ENCODE measurements at places on chromosomes 13 and 19.
A peak's percentile ranks its signal among the peaks of the same experiment; 100 is the strongest.

DNA sequence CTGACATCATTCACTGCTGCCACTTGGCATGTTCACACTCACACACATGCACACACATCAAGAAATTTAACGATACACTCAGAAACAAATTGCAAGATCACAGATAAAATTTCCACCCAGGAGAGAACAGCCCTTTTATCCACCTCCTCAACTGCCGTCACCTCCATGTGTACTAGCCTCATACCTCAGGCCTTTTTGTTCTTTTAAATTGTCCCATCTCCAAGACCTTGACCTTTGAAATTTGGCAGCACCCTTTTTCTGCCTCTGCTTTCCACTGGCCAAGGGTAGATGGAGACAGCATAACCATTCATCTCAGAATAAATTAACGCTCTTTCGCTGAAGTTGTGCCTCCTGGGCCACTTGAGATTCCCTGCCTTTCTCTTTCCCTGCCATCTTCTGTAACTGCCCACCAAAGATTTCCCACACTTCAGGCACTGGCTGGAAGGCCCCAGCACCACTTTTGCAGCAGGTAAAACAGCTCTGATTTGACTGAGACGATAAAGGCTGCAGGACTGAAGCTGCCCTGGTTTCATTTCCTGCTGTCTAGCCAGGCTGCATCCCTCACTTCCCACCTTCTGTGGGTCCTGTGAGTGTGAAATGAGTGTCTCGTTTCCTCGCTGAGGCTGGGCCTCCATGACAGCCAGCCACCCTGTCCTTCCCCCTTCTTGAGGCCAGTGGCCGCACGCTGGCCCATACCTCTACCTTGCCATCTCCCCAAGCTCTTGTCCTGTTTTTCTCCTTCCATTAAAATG lies 39.3 kb downstream of the MBNL2 start:
- DNase-seq = no peak

- no peak for DNase-seq
Measured at GRCh38 chr13:27536361-27537101, 83.8 kb downstream of the LNX2 start.

- DNase-seq = no peak
Measured at GRCh38 chr19:44582581-44583265, 30.6 kb upstream of the IGSF23 start.

GRCh38 chr13:33168321-33168960 lies 117.1 kb downstream of the STARD13 start:
- DNase-seq = no peak

DNA sequence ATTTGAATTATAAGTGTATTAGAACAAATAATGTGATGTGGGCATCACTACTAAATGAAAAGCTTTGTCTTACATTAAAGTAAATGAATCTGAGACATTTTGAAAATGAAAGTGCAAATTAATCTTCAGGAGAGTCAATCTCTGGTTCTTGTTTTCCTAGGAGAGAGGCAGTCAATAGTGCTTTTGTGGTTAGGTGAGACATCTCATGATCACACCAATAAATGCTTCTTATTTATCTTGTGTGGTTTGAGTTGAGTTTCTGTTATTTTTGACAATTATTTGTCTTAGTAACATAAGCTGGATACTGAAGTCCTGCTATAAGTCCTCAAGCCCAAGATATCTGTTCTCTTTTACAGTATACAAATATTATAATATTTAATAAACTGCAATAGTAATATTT lies 1378.0 kb upstream of the PCDH9 start:
- no peak for DNase-seq

GRCh38 chr13:79455331-79455730 lies 25.6 kb upstream of the NDFIP2 start:
- no peak for DNase-seq

DNA sequence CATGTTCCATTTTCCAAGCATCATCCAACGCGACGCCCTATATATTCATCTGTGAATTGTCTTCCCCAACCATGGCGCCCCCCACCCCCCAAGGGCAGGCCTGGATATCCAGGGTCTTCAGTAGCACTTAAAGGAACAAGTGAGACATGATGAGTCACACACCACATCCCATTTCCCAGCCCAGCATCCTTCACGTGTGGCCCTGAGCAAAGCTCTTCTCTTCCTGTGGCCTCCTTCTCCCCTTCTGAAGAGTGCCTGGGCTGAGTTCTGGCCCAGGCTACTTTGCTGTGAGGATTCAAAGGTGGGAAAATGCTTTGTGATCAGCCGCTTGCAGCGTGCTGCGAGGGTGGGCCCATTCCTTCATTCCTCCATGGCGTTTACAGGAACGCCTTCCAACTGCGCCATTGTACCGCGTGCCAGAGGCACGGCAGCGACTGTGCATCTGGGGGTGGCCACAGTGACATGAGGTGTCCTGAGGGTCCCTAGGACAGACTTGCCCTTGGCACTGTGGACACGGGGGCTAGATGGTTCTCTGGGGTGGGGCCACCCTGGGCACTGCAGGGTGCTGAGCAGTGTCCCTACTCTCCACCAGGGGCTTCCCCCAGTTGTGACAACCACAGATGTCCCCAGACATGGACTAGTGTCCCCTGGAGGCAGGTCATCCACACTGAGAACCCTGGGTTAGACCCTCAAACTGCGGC lies 11.7 kb downstream of the PLIN4 start:
- no peak for DNase-seq

DNA sequence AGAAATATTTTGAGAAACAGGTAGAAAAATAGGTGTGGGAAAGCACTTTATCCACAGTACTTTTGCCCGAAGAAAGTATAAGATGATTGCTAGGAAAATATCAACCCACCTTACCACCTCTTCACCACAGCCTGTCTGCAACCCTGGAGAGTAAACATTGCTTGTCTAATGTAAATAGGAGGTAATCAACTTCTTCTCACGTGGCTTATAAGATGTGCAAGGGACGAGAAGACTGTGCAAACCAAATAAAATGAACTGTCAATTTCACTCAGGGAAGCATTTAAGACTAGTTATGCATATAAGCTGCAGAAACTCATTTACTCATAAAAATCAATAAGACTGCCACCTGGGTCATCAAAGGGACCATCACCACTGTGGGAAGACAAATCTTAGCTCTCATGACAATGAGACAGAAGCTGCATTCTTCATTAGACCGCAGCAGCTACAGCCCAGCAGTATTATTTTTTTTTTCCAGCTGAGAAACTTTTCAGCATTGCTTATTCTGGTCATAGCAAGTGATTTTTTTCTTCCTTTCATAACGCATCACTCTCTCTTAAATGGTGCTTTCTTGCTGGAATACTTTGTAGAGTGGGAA lies 807.7 kb upstream of the GPC6 start:
- no peak for DNase-seq

- peak; percentile 79 for DNase-seq
Measured at GRCh38 chr19:54464044-54464629, 559 bp upstream of the LENG9 start.

DNA sequence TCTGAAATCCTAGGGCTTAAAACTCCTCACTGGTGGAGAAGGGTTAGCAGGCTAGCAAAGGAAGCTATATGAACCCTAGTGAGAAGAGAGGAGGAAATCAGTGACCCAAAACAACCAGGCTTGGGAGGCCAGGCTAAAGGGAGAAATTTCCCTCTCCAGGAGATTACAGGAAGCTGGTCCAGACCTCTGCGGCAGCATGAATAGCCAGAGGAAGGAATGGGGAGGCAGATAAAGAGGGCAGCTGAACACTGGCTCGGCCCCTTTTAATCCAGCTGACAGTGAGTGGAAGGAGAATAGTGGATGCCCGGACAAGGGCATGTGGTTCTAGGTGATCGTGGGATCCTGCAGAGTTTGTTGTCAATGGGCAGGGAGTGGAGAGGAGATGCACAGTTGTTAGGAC lies 130.6 kb downstream of the COG6 start:
- DNase-seq = no peak

GRCh38 chr13:44280456-44280855 lies 93.2 kb upstream of the SERP2 start:
- no peak for DNase-seq

DNA sequence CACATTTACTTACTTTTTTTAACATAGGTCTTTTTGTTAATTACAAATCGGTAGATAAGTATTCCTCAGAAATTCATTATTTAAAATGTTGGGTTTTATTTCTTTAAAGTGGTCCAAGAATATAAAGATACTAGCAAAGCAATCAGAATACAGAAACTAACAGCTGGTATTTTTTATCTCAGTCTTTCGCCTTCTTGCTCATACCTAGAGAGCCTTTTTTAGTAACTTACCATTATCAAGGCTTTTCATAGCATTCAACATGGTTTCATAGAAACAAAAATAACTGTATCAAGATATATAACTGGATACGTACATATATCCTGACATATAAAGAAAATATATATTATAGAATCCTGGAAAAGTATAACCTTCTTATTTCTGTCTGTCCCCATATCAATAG lies 227.8 kb upstream of the MIR17HG start:
- no peak for DNase-seq

GRCh38 chr13:35471706-35472322 lies 4.7 kb downstream of the MAB21L1 start:
- DNase-seq = no peak

GRCh38 chr13:41682766-41683165 lies 225.4 kb downstream of the RGCC start:
- DNase-seq = no peak

DNA sequence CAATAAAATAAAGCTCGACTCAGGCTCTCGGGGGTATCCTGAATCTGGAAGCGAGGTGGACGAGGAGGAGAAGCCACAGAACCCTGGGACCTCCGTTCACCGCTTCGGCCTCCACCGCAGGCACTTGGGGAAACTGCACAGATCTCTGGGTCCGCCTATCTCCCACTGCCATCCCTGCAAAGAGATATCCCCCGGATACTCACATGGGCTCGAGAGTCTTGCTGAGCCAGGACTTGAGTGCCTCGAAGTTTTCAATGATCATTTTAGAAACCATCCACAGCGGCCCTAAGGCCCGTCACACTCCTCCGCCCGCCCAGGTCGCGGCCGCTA lies 589 bp downstream of the RBM26 start:
- no peak for DNase-seq

DNA sequence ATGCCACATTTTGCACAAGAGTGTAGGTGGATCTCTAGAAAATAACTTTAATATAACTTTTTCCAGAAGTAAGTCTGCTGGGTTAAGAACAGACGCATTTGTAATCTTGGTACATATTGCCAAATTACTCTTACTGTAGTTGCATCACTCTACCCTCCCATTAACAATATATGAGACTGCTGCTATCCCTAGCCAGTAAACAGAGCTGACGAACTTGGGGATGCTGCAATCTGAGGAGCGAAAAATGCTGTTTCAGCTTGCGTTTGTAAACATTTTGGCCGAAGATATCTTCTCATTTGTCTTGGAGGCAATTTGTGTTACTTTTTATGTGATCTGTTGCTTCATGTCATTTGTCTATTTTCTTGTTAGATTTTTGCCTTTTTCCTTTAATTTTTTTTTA lies 1482.8 kb downstream of the OLFM4 start:
- DNase-seq = no peak

DNA sequence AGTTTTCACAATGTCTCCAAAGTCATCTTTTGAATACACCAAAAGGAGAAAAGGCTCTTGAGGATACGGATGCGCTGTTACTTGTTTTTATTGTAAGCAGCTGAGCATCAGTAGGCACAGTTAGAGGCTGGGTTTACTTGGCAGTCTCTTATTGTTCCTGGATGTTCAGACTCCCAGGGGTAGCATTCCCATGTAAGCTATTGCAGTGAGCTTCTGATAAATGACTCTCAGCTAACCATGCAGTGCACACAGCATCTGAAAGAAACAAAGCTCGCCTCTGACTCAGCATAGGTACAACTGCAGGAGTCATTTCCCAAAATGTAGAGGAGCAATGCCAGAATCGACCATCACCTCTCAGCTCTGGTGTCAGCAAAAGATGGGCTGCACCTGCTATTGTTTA lies 84.8 kb downstream of the DCT start:
- DNase-seq = no peak

- DNase-seq = no peak
Measured at GRCh38 chr13:27336014-27336673, 65.5 kb downstream of the RASL11A start.

GRCh38 chr19:51131780-51132680 lies 7.3 kb downstream of the SIGLEC9 start:
- DNase-seq = peak; percentile 69

DNA sequence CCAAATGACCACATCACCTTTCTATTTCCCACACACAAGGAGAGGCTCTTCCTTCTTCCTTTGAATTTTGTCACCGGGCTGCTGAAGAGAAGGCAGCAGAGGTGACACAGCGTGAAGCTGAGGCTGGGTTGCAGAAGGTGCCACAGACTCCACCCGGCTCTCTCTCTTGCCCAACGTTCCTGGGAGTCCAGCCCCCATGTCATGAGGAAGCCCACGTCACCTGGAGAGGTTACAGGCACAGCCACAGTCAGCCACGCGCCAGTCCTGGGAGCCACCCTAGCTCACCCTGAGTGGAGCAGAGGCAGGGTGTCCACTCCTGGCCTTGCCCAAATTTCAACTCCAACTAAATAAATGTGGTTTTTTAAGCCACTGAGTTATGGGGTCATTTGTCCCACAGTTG lies 4.8 kb upstream of the TMEM255B start:
- no peak for DNase-seq

- no peak for DNase-seq
Measured at GRCh38 chr13:20217168-20217567, 15.0 kb downstream of the GJB6 start.

- no peak for DNase-seq
Measured at GRCh38 chr13:71278512-71278911, 588.5 kb downstream of the DACH1 start.

GRCh38 chr19:15488489-15489226 lies 9.4 kb upstream of the PGLYRP2 start:
- peak; percentile 57 for DNase-seq

DNA sequence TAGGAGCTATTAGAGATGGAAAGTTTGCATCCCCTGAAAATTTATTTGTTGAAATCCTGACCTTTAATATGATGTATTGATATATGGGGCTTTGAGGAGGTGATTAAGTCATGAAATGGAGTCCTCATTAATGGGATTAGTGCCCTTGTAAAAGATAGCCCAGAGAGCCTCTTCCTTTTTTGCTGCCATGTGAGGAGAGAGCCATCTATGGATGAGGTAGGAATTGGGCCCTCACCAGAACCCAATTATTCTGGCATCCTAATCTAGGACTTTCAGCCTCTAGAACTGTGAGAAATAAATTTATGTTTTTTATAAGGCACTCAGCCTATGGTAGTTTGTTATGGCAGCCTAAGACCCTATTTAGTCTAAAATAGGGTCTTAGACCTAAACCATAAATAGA lies 250.2 kb upstream of the SLITRK1 start:
- no peak for DNase-seq

DNA sequence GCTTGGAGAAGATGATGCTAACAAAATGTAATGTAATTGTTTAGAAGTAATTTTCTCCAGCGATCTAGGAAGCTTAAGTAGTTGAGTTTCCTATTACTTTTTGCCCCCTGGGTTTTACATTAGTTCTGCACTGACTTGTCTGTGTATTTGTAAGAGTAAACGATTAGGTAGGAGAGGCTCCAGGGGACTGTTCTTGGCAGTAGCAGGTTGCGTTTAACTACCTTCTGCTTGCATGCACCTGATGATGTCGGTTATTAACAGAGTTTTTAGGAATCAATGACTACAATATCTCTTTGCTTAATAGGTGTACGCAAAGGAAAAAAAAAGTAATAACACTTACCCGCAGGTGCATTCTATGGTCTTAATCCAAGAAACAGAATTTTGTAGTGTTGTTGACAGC lies 18.3 kb upstream of the UGGT2 start:
- DNase-seq = no peak
